ENCODE measurements at places on chromosomes 3 and 15.

DNA sequence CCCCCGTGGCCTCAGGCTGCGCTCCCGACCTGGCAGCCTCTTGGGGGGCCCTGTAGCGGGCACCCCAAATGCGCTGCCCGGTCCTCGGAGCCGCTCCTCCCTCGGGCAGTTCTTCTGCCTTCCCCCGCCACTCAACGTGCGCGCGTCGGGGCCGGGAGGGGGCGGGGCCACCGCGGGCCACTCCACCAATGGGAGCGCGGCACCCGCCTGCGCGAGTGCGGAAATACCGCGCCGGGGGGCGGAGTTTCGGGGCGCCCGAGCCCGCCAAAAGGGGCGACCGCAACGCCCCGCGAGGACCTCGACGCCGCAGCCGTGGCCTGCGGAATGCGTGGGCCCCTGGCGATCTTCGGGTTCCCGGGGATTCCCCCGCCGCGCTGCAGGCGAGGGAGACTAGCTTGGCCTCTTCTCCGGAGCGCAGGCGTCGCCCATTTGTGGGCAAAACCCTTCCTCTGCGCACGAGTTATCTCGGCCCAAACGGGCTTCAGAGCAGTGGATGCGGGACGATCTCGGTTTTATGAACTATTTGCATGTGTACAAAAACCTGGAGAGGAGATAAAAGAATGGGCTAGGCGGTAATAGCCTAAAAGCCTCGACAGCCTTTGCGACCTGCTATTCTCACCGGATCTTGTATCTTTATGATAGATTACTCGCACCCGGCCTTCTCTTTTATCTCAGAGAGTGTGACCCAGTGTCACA lies at the start of gene TASOR:
Gene TASOR, minus strand, starts transcription at position 144 of the 696 bp plus-strand sequence. CDS start 259 bp downstream, outside the sequence.
- DNase-seq: peak; percentile 70

DNA sequence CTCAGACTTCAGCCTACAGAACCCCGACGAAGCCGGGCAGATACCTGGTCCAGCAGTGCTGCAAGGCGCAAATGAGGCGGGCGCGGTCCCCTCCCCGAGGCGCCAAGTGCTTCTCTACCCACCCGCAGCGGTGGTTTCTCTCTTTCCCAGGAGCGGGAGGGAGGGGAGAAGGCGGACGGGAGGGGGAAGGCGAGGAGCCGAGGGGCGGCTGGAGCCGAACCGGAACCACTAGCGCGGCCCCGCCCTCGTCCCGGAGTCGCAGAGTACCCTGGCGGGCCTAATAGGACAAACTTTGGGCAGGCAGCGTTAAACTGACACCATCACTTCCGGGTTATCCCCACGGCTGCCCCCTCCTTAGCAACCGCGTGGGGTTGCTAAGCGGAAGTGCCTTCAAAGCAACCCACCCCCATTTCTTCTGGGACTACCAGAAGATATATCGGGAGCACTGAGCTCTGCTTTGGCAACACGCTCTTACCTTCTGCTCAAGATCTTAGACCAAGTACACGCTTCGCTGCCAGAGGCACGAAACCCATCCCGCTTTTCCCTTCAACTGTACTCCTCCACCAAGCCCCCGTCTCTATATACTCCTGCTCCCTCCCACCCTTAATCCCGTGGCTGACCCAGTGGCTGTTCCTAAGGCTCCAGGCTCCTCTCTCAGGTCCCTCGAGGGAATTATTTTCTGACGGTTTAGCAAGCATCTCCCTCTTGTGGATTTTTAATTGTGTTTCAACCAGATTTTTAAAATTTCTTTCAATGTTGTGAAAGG lies at the start of gene CSNK1G1:
Gene CSNK1G1, minus strand, starts transcription at position 230 of the 766 bp plus-strand sequence. CDS start 55,674 bp downstream, outside the sequence.
- peak; percentile 97 for DNase-seq

GRCh38 chr3:150067561-150067960 lies 96.9 kb upstream of the PFN2 start:
- DNase-seq: no peak

DNA sequence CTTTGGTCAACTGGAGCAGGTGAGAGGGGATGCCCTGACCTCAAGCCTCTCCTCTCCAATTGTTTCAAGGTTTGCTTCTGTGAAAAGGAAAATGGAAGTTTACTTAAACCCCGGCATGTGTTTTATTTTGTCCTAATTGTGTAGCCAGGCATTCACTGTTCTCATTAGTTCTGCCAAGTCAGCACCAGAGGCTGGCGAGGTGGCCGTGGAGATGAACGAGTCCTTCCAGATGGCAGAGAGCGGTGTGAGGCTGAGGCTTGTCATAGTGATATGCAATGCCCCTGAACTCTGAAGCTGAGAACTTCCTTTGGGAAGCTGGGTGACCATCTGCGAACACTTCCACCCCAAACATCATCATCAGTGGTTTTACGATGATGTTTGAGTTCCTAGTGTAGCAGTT lies 199.6 kb downstream of the TJP1 start:
- no peak for DNase-seq

DNA sequence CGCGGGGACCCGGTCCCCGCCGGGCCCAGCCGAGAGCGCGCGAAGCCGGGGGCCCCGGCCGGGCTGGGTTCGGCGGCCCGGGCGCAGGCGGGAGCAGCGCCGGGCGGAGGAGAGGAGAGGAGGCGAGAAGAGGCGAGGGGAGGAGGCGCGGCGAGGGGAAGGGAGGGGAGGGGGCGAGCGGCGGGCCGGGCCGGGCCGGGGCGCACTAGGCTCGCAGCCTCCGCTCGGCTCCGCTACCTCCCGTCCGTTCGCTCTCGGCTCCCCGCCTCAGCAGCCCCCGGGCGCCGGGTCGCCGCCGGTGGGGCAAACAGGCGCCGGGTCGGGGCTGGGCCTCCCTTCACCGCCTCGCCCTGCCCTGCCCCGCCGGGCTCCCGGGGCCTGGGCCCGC lies 351 bp downstream of the INSYN1 start:
- DNase-seq: no peak

DNA sequence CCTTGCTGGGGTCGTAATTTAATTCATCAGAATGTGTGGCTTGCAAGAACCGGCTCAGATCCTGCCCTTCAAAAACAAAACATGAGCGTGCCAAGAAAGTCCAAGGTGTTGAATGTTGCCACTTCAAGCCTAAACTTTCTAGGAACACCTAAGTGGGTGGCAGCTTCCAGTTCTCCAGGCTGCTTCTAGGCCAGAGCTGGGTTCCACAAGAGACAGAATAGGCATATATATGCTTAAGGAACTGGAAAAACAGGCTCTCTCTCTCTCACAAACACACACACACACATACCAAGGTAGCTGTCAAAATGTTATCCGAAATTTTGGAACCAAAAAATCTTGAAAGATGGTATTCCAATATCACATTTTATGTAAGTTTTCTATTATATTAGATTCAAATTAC lies 890 bp upstream of the ADIPOQ start:
- DNase-seq: no peak

GRCh38 chr15:37586011-37586583 lies 348.3 kb upstream of the TMCO5A start:
- DNase-seq: no peak

- no peak for DNase-seq
Observed at GRCh38 chr3:177827511-177828207, 630.4 kb upstream of the TBL1XR1 start.

- DNase-seq: no peak
Observed at GRCh38 chr3:38560284-38560683, 64.1 kb downstream of the EXOG start.

GRCh38 chr15:77224352-77224751 lies 153.4 kb upstream of the TSPAN3 start:
- no peak for DNase-seq

GRCh38 chr15:62465173-62465572 lies 300.1 kb upstream of the C2CD4B start:
- no peak for DNase-seq

DNA sequence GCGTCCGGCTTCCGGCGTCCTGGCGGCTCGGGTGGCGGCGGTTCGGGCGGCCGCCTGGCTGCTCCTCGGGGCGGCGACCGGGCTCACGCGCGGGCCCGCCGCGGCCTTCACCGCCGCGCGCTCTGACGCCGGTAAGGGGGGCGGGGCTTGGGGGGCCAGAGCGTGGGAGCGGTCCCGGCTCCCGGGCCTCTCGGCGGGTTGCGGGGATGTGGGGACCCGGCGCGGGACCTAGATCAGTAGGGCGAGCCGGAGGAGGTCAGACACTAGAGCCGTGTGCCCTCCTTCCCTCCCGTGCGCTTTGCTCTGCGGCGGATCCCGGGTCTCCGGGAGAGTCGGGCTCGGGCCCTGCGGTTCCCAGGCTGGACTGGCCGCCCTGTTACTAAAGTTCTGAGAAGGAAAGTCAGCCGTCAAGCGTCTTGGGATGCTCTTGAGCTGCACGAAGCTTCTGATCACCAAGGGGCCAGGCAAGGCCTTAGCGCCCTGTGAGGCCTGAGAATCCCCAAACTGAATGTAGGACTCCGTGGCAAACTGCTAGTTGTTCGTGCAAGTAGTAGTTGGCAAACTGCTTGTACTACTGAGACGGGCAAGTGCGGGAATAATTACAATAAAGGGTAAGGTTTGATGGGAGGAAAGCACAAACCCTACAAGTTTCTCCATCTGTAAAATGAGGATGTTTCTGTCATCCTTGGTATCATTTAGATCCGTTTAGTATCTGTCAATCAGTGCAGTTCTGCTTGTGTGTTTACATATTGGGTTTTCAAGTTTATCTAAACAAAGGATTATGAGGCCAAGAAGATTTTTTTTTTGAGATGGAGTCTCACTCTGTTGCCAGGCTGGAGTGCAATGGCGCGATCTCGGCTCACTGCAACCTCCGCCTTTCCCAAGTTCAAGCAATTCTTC lies 587 bp downstream of the PIGX start:
- DNase-seq: peak; percentile 52

- no peak for DNase-seq
Observed at GRCh38 chr15:39629906-39630305, 49.0 kb downstream of the THBS1 start.

- no peak for DNase-seq
Observed at GRCh38 chr15:53307952-53308624, 451.4 kb downstream of the WDR72 start.

- DNase-seq: no peak
Observed at GRCh38 chr3:172511783-172512762, 11.2 kb downstream of the TNFSF10 start.
